ENCODE measurements at places on chromosomes 12 and 14. TPM values are rescaled to one million over a fixed set of nuclear protein-coding genes. Genes with fewer than 3 reads are reported as not detected.

DNA sequence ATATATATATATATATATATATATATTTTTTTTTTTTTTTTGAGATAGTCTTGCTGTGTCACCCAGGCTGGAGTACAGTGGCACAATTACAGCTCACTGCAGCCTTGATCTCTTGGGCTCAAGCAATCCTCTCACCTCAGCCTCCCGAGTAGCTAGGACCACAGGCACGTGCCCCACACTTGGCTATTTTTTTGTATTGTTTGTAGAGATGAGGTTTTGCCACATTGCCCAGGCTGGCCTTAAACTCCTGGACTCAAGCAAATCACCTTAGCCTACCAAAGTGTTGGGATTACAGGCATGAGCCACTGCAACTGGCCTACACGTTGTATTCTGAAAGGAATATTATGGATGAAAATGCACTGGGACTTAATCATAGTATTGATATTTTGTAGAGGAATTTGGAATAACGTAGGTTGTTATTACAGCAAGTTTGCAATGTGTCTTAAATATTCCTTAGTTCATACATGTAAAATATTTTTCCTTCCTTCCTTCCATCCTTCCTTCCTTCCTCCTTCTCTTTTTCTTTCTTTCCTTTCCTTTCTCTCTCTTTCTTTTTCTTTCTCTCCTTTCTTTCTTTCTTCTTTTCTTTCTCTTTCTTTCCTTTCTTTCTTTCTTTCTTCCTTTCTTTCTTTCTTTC lies 862 bp downstream of the KLRB1 start:
- H3K4me1 ChIP-seq, result no peaks in the 10 kb centered on the region
- no peak overlapping the region for H3K4me3 ChIP-seq
- DNase-seq, result no peak
- H3K36me3 ChIP-seq, result no peaks in the 10 kb centered on the region
- H3K27ac ChIP-seq, result no peak overlapping the region

DNA sequence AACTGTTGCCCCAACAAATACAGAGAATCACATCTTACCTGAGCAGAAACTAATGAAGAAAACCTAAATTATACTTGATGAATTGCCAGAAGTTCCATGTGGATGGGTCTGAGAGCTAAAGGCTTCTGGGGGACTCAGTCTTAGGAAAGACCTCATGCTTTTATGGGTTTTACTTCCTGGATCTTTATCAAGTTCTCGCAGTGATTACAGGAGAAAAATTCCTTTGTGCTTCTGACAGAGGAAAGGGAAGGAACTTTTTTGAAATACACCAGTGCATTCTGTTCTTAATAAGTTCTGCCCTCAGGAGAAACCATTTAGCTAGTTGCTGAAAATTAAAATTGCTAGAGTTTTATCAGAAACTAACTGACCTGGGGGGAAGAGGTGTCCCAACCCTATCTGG lies 203.9 kb upstream of the KITLG start:
- no peak overlapping the region for H3K27ac ChIP-seq
- H3K4me1 ChIP-seq, result no peaks in the 10 kb centered on the region
- H3K4me3 ChIP-seq, result no peak overlapping the region
- no peaks in the 10 kb centered on the region for H3K36me3 ChIP-seq
- DNase-seq, result no peak

DNA sequence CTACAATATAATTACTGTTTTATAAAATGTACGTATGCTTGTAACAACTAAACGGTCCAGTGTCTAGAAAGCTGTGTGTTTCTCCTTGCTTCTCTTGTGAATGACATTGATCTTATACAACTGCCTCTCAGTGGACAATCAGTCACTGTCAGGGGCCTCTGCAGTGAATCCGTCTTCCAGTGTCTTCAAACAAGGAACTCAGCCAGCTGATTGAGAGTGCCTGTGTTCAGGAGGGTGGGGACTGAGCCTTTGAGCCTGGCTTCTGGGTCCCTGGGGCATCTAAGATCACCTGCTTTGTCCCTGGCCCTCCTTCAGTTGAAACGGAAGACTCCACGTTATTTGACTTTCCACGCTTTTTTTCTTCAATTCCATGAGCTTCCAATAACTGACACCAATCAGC lies 133.1 kb upstream of the SFSWAP start:
- no peaks in the 10 kb centered on the region for H3K4me1 ChIP-seq
- H3K27ac ChIP-seq, result no peak overlapping the region
- peaks cover 7% of the 10 kb centered on the region for H3K27me3 ChIP-seq
- no peaks in the 10 kb centered on the region for H3K36me3 ChIP-seq
- no peak overlapping the region for H3K4me3 ChIP-seq
- DNase-seq, result no peak

- DNase-seq, result no peak
- peaks cover 4% of the 10 kb centered on the region for H3K4me1 ChIP-seq
- no peaks in the 10 kb centered on the region for H3K27me3 ChIP-seq
- no peak overlapping the region for H3K27ac ChIP-seq
- no peak overlapping the region for H3K4me3 ChIP-seq
Measured at GRCh38 chr14:90851327-90852036, 35.3 kb upstream of the TTC7B start.

DNA sequence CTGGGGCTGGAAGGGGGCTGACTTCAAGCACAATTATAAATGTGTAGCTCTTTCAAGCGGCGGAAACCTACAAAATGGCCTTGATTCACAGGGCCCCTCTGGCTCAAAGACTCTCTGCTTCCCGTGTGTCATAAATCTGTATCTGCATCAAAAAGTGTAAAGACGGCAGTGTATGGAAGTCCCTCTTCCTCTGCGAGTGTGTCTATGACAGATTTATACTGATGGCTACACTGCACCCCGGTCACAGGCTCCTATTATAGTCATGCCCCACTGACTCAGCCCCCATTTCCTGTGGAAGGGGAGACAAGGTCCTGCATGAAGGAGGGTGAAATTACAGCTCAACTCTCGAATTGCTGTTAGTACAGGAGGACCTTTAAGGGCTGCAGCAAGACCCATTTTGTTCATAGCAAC lies 68.6 kb downstream of the HMGA2 start:
- H3K27ac ChIP-seq, result peak overlapping the region; percentile 82
- H3K36me3 ChIP-seq, result no peaks in the 10 kb centered on the region
- DNase-seq, result peak; percentile 66

Gene ACOT2
- 40.4 TPM for total RNA-seq

DNA sequence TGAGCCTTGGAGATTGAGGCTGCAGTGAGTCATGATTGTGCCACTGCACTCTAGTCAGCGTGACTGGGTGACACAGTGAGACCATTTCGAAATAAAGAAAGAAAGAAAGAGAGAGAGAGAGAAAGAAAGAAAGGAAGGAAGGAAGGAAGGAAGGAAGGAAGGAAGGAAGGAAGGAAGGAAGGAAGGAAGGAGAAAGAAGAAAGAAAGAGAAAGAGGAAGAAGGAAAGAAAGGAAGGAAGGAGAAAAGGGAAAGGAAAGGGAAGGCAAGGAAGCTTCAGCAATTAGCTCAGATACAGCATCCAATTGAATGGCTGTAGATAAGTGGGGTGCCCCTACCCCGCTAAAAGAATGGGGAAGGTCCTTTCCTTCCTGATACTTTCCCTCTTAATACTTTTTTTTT lies 9.5 kb upstream of the NAA30 start:
- H3K27ac ChIP-seq, result no peak overlapping the region
- H3K4me1 ChIP-seq, result peaks cover 19% of the 10 kb centered on the region
- H3K27me3 ChIP-seq, result no peaks in the 10 kb centered on the region
- no peak overlapping the region for H3K4me3 ChIP-seq

Data from SJSA1 (cell line).